ENCODE measurements at places on chromosomes 7 and 10.

- no peak for DNase-seq
Observed at GRCh38 chr7:13946181-13946580, 43.3 kb downstream of the ETV1 start.

DNA sequence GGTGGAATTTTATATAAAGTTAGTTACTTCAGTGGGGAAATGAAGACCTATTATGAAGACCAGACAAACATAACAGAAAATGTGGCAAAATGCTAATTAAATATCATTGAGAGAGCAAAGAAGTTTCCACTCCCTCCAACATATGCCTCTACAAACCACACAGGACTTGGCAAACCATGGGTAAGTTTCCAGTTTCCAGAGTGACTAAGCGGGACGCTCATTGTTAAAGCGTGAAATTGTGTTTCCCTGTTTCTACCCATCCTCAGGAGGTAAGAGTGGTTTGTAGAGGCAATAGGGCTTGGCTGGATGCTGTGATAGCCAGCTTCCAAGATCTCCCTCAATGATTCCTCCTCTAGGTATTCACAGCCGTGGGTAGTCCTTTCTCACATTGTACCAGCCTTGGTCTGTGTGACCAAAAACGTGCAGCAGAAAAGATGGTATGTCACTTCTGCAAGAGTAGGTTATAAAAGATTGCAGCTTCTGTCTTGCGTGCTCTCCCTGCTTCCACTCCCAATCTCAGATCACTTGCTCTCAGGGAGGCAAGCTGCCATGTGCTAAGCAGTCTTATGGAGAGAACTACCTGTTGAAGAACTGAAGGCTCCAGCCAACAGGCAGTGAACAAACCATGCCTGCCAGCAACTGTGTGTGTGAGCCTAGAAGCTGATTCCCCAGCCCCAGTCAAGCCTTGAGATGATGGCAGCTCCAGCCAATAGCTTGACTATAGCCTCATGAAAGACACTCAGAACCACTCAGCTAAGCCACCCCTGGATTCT lies 35.7 kb downstream of the CBX3 start:
- DNase-seq: no peak

DNA sequence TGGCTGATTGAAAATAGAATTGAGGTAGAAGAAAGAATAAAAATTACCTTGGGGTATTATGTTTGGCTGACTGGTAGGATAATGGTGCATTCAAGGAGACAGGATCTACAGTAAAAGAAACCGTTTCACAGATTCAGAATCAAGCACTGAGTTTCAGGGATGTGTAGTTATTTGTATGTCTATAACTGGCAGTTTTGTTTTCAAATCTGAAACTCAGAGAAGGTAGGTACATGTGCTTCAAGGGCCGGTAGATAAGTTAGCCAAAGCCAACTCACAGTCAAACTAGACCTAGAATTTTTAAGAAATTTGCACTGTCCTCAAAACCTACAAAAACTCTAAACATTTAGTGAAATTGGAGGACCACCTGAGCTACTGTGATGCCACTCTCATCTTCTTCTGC lies 191.5 kb downstream of the FOXP2 start:
- DNase-seq: no peak

- no peak for DNase-seq
Observed at GRCh38 chr7:11751807-11752389, 80.1 kb downstream of the THSD7A start.

DNA sequence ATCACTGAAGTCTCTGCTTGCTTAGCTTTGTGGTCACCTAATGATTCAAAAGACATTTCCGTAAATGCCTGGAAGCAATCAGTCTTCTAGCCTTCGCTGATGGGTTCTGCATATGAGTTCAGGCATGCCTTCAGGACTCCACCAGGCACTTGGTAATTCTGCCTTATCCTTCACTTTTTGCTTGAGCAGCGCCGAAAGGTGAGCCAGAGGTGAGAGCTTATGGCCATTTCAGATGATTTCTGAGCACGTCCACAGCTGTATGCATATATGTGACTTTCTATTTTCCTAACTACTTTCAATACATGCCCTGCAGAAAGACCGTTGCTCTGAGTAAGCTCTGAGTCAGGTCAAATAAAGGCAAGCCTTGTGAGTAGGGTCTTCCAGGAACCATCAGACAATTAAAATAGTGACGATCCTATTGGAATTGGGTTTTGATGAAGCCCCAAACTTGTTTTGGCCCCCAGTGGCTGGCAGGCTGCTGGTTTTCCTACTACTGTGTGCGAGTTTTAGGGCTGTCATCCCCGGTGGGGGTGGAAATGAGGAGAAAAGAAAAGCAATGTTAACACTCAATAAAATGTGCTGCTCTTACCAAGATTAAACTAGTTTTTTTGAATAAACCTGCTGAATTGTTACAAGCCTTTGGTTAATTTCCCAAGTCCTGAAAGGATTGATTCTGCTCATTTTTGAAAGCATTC lies 154.4 kb upstream of the AKR1E2 start:
- DNase-seq: no peak

DNA sequence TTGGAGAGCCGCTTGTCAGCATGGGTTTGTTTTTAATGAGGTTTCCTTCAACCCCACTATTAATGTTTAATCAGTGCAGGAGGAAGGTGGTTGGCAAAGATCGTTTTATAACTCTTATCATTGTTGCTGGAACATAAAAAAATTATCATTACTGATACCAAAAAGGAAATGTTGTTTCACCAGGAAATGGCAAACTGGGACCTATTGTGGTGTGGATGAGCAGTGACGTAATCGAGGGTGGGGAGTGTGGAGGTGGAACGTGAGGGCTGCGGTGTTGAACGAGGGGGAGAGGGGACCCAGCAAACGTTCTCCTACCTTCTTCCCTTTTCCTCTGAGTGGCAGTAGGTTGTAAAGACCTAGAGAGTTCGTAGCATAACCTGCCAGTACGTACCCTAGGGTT lies 71.9 kb upstream of the TOMM7 start:
- no peak for DNase-seq

DNA sequence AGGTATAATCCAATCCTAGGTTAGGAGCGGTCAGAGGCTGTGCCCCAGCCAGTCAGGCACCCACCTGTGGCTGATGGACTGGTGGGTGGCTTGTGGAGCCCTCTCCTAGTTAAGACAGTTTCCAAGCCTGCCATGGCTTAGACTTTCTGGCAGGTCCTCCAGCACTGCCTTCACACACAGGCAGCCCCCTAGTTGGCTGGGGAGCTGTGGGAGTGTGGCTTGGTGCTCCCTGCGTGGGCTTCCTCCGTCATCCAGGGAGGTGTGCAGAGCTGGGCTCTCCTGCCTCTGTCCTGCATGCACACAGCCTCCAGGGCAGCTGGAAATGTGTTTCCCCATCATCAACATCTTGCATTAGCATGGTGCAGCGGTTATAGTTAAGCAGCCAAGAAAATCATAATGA lies 84.3 kb upstream of the RHEB start:
- no peak for DNase-seq

DNA sequence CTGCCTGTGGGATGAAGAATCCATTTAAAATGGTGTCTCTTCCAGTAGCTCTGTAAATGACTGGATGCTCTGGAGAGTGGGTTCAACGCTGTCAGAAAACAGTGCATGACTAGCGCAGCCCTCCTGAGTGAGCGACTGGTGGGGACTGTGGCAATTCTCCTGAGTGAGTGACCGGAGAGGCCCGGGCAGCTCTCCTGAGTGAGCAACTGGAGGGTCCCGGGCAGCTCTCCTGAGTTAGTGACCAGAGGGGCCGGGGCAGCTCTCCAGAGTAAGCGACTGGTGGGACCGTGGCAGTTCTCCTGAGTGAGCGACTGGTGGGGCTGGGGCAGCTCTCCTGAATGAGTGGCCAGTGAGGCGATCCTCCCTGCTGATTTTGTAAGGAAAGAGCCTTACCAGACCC lies 85.5 kb downstream of the WDR37 start:
- DNase-seq: no peak

DNA sequence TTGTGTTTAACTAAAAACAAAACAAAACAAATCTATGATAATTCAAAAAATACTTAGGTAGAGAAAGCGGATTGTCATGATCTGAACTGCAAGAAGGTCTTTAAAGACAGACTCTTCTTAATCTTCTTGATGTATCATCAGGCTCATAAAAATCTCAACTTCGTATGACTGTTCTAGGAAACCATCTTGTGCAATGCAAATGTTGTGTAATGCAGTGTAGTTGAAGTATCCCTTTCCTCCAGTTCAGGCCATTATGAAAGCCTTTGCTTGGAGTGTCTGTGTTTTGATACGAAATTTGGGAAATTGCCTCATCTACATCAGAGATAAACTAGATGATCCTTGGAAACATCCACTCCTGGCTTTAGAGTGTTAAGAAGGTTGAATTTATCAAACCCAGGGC lies 30.9 kb downstream of the CDK1 start:
- no peak for DNase-seq

- no peak for DNase-seq
Observed at GRCh38 chr10:30645340-30645827, 15.8 kb upstream of the LYZL2 start.

DNA sequence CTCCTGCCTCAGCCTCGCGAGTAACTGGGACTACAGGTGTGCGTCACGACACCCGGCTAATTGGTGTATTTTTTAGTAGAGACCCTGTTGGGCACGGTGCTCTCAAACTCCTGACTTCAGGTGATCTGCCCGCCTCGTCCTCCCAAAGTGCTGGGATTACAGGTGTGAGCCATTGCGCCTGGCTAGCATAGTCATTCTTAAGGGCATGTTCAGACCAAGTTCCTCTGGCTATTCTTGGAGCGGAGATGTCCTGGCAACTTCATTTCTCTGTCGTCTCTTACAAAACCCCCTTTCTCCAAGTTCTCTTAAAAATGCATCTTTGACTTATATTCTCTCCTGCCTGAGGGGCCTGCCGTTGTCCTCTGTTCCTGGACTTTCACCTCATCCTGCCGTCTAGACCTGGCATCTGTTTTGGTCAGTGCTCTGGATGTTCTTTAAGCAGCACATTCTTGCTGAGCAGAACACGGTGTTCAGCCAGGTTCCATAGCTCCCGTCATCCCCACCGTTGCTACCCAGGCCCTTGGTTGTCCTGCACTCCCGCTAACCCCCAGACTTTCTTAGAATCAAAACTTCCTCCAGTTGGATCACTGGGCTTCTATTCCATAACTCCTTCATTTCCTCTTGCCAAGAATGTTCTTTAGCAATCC lies 509.9 kb upstream of the GALNT17 start:
- no peak for DNase-seq

DNA sequence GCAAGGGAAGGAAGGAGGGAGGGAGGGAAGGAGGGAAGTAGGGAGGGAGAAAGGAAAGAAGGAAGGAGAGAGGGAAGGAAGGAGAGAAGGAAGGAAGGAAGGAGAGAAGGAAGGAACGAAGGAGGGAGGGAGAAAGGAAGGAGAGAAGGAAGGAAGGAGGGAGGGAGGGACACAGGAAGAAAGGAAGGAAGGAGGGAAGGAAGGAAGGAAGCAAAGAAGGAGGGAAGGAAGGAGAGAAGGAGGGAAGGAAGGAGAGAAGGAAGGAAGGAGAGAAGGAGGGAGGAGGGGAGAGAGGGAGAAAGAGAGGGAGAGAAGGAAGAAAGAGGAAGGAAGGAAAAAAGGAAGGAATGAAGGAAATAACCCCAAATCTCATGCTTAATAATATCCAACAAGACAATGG lies 630.6 kb downstream of the GRID1 start:
- DNase-seq: no peak

- DNase-seq: no peak
Observed at GRCh38 chr10:58754469-58755339, 242.0 kb downstream of the BICC1 start.

DNA sequence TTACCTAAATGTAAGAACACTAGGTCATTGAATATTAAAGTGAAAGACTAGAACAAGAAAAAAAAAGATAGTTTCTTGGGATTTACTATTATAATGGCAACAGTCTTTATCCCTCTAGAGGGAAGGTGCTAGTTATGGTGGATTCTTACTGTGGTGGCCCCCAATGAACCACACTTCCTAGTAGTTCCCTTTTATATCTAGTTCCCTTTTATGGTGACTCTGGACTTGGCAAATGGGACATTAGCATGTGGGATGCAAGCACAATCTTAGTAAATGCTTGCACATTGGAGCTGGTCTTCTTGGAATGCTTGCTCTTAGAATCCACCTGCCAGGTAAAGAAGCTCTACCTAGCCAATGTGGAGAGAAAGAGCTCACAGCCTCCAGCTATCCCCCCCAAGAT lies 430.2 kb downstream of the LRMDA start:
- no peak for DNase-seq

GRCh38 chr7:7957513-7957912 lies 11.1 kb upstream of the GLCCI1 start:
- no peak for DNase-seq

- DNase-seq: no peak
Observed at GRCh38 chr7:121578669-121579068, 182.6 kb upstream of the FAM3C start.

- no peak for DNase-seq
Observed at GRCh38 chr7:81626008-81626407, 143.8 kb downstream of the HGF start.

- no peak for DNase-seq
Observed at GRCh38 chr10:10432296-10433035, 585.2 kb upstream of the CELF2 start.

DNA sequence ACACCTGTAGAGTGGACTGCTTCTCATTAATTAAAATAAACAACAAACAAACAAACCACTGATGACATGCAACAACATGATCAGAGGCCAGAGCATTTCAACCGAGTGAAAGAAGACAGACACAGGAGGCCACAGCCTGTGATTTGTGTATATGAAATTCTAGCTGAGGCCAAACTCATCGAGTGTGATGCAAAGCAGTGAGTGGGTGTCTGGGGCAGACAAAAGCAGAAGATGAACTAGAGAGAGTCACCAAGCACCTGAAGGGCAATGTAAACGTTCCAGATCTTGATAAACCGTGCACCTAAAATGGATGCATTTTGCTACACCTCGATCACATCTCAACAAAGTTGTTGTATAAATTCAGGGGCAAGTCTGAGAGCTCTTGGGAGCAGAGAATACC lies 108.4 kb downstream of the KLF6 start:
- DNase-seq: no peak

DNA sequence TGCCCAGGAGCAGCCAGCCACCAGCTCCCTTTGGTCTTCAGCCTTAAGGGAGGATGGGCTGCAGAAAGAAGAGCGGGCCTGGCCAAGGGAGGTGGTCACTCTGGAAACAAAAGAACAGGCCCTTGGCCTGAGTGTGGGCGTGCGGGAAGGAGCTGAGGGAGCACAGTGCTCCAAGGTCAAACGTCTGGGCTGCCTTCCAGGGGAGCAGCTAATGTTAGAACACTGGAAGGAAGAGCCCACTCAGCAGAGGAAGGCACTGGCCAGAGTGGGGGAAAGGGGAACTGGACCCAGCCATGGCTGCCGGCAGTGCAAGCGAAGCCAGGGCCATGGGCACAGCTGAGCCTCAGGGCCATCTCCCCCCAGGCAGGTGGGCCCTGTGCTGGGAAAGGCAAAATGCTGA lies 42.7 kb downstream of the FAM53B start:
- peak; percentile 84 for DNase-seq

- no peak for DNase-seq
Observed at GRCh38 chr10:116870949-116871348, 21.6 kb downstream of the ENO4 start.

DNA sequence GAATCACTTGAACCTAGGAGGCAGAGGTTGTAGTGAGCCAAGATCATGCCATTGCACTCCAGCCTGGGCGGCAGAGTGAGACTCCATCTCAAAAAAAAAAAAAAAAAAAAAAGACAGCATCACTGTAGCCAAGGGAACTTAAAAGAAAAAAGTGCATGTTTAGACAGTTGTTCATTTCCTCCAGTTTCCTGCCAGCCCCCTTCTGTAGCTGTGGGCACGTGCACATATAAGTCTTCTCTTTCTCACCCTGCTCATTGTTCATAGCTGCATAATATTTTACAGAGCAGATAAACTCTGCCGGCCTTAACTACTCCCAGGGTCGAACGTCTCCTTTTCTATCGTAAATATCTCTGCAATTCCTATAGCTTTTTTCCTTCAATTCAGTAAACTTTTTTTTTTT lies 132.6 kb downstream of the LHPP start:
- DNase-seq: no peak
